ENCODE measurements at places on chromosomes 13 and 19.

DNA sequence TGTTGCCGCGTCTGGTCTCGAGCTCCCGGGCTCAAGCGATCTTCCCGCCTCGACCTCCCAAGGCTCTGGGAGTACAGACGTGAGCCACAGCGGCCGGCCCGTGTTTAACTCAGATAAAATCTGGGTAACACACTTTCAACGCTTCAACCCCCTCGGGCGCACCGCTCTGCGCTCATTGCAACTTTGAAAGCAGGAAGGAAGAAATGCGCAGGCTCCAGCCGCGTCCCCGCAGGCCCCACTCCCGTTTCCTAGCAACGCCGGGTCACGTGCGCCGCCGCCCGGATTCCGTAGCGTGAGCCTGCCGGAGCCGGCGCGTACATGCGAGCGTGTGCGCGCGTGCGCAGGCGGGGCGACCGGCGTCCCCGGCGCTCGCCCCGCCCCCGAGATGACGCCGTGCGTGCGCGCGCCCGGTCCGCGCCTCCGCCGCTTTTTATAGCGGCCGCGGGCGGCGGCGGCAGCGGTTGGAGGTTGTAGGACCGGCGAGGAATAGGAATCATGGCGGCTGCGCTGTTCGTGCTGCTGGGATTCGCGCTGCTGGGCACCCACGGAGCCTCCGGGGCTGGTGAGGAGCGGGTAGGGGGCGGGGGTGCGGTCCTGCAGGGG, at the start of gene BSG:
Gene BSG (plus strand): TSS at position 457 of the 603 bp plus-strand sequence. CDS start 39 bp downstream, at position 496.
- DNase-seq = peak; percentile 98

GRCh38 chr13:49838989-49839388, 46.5 kb upstream of the KPNA3 start:
- DNase-seq = no peak

DNA sequence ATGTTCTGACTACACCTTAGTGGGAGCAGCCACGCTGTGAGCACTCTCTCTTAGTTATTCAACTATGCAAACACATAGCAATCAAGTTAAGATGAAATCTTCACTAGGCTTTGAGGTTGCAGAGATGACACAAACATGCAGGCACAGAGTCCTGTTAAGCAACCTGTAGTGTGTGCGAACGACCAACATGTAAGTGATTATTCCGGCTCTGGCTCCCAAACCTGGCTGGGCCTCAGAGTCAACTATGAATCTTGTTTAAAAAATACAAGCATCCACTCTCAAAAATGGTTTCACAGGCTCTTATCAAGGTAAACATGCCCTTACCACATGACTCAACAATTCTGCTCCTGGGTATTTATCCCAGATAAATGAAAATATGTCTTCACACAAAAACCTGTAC, 91.4 kb downstream of the IRS2 start:
- DNase-seq = no peak

DNA sequence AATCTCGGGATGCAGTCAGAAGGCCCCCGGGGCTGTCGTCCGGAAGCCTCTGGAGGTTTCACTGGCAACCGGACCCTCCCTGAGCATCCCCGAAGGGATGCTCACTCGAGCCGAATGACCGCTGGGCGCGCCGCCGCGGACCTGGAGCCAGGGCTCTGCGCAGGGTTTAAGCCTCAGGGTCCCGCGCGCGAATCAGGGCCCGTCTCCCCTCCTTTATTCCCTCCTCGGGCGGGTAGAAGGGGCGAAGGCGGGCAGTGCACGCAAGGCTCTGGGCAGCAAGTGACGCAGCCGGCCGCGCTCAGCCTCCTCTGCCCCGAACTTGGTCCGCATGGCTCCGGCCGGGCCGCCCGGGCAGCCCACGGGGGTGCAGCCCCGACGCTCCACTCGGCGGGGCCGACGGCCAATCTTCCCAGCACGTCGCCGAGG, 572 bp downstream of the SHISA2 start:
- no peak for DNase-seq

DNA sequence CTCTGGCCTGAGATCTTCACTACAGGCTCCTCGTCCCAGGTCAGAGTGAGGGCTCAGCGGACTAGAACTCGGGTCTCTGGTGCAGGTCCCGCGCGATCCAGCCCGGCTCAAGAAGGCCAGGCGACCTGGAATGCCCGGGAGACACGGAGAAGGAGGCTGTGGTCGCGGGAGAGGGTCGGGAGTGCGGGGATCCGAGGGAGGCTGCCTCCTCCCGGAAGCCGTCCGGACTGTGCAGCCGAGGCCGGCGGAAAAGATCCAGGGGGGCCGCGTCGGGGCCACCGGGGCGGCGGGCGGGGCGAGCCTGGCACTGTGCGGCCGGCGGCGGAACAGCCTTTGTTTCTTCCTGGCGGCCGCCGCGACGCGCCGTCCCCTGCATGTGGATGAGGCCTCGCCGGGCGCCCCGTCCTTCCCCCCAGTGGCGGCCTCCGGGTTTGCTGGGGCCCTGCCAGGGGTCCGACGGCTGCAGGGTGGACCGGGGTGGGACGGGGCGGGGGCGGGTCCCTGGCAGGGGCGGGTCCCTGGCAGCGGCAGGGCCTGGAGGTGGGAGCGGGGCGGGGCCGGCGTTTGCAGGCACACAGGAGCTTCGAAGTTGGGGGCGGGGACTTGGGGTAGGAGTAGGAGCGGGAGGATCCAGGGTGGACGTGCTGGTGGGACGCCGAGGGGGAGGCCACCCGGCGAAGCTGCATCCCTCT, 1.0 kb upstream of the SLC7A10 start:
- no peak for DNase-seq

- peak; percentile 29 for DNase-seq
Observed at GRCh38 chr19:7373862-7374261, 25.1 kb downstream of the ARHGEF18 start.

- DNase-seq = no peak
Observed at GRCh38 chr13:111846391-111847159, 220.4 kb upstream of the SOX1 start.

DNA sequence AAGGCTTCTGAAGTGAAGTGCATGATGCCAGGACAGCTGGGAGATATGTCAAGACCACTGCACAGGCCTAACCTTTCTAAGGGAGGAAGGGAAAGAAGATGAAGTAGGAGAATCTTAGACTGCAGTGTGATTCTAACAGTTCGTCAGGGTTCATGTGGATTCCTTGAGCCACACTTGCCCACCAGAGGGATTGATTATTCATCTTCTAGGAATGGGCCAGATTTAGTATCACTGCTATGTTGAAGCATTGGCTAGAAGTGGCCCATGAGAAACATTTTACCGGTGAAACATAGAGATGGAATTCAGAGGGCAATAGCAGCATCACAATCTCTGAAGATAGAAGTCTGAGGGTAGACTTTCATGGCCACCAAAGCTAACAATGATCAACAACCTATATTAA, 550.8 kb upstream of the SLITRK1 start:
- peak; percentile 91 for DNase-seq

GRCh38 chr19:5052515-5052914, 83.6 kb downstream of the KDM4B start:
- no peak for DNase-seq
